ENCODE measurements at places on chromosomes 12 and 14. TPM values are rescaled to one million over a fixed set of nuclear protein-coding genes. Genes with fewer than 3 reads are reported as not detected.

DLST gene
- total RNA-seq, result 125 TPM

KCNJ8 gene
- total RNA-seq, result not detected

ETFBKMT gene
- 1.3 TPM for total RNA-seq

CD163 gene
- total RNA-seq, result not detected

RAD9B gene
- total RNA-seq, result 1.9 TPM

SERPINA12 gene
- not detected for total RNA-seq

SCN8A gene
- total RNA-seq, result 1.5 TPM

KLRK1 gene
- 2.8 TPM for total RNA-seq

GYS2 gene
- not detected for total RNA-seq

INHBC gene
- total RNA-seq, result not detected

AKT1 gene
- total RNA-seq, result 113 TPM

P3H3 gene
- total RNA-seq, result 0.82 TPM

VRTN gene
- not detected for total RNA-seq

DNA sequence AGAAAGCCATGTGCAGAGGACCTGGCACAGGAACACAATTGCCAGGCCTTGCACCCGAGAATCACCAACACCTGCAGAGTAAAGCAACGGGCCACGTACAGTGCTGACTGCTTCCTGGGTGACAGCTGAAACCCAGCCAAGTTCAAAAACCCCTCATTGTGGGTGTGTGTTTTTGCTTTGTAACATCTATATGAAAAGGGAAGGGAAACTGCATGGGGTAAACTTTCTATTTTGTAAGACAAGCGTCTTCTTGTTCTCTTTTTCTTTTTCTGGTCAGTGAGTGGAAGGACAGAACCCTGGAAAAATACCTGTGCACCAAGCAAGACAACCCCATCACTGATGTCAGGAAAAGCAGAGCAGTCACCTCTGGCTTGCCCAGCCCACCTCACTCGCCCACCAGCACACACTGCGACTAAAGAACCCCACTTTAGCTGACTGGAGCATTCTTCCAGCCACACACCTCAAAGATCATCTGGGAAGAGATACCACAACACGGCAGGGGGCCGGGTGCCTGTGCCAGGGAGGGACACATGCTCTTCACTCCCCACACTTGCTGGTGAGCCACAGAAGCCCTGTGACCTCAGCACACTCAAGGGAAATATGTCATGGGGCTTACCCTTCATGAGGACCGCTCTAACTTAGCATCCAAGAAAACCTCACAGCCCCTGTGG is 172.3 kb downstream of the NDUFA12 start:
- DNase-seq, result peak; percentile 61

- peak; percentile 65 for DNase-seq
Measured at GRCh38 chr12:49671031-49671765, 36.0 kb downstream of the FMNL3 start.

- no peak for DNase-seq
Measured at GRCh38 chr12:16611146-16611545, 5.2 kb upstream of the LMO3 start.

DNA sequence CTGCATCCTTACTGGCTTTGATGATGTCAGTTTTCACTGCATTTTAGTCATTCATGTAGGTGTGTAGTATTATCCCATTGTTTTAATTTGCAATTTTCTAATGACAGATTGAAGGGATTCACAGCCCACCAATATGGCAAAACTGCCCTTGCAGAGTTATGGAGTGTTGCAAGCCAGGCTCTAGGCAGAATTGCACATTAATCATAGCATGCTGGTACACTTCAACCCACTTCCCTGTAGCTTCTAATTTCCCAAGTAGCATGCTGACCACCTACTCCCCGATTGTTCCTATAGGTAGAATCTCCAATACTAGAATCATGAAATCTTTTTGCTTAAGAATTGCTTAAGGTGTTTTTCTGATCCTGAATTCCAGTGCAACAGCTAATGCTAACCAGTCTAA is 5.2 kb upstream of the RNASE6 start:
- no peak for DNase-seq

DNA sequence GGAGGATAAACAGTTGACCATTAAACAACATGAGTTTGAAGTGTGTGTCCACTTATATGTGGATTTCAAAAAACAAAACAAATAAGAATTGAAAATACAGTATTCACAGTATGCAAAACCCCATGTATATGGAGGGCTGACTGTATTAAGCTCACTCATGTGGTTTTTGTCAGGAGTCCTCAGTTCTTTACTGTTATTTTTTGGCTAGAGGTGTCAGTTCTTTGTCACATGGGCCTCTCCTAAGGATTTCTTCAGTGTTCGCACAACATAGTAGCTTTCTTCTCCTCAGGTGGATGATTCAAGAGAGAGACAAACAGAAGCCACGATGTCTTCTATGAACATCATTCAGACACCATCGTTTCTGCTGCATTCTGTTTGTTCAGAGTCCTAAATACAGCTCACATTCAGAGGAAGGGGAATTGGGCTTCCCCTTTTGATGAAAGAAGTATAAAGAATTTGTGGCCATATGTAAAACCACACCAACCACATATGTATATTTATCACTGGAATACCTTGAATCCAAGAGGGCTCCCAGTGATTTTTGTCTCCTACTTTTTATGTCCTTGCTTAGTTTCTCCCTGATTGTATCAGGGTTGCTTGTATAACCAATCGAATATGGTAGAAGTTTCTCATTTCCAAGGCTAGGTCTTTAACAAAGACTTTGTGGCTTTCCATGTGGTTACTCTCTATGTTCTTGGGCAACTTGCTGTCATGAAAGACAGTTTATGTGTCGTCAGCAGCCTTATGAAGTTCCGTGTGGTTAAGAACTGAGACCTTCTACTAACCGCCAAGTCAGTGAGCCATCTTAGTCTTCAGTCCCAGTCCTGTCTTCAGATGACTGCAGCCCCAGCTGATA is 18.9 kb downstream of the MNAT1 start:
- DNase-seq, result peak; percentile 62

DNA sequence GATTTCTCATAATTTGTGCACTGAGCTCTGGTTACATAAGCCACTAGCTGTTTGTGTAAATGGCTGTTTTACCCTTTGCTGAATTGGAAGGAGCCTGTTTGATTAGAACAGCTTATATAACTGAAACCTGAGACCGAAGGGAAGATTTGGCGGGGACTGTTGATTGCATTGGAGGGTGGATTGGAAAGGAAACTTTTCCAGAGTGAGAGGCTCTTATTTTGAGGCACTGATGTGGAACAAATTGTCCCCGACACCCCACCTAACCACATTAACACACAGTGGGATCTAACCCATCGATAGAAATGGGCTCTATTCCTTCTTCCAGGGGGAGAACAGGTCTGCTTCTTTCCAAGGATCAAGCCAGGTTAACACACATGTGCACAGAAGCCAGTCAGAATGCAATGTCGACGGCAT is 51.7 kb downstream of the TMEM30B start:
- DNase-seq, result no peak

- DNase-seq, result no peak
Measured at GRCh38 chr12:89262855-89263552, 89.3 kb downstream of the DUSP6 start.

- DNase-seq, result no peak
Measured at GRCh38 chr14:31965071-31965734, 111.9 kb upstream of the ARHGAP5 start.

GRCh38 chr12:69984241-69984640 is 159.2 kb downstream of the MYRFL start:
- DNase-seq, result no peak

- no peak for DNase-seq
Measured at GRCh38 chr12:78929075-78929418, 64.5 kb downstream of the SYT1 start.

DNA sequence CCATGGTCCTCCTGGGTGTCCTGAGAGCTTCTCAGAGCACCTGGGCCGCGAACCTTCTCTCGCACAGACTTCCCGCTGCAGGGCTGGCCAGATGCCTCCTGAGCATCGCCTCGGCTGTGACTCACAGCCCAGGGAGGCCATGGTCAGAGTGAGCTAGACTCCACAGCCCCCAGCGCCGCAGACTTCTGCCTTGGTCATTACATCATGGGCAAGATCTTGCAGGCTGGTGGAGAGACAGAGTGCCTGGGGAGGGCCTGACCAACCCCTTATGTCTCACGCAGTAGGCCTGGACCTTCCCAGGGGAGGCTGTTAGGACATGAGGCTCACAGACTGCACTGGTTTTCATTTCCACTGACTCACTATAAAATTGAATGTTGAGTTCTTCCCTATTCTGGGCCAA is 41.8 kb downstream of the SMOC1 start:
- no peak for DNase-seq

- DNase-seq, result no peak
Measured at GRCh38 chr12:120874547-120875245, 29.5 kb downstream of the SPPL3 start.

GRCh38 chr12:83826112-83826511 is 1086.5 kb downstream of the SLC6A15 start:
- DNase-seq, result no peak

DNA sequence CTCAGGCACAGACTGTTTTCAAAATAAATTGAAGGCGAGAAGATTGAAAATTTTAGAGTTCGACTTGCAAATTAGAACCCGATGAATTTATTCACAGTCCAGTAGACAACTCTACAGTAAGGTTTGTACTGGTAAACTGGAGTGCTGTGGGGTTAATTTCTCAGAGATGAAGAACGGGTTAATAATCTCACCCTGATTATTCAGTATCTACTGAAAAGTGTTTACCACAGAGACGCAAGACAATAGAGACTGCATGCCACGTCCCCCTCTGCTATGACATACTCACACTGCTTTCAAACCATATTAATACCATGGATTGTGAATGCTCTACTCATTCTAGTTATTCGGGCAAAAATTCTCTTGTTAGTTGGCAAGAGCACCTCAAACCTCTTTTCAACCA is 36.1 kb downstream of the CFL2 start:
- DNase-seq, result no peak

DNA sequence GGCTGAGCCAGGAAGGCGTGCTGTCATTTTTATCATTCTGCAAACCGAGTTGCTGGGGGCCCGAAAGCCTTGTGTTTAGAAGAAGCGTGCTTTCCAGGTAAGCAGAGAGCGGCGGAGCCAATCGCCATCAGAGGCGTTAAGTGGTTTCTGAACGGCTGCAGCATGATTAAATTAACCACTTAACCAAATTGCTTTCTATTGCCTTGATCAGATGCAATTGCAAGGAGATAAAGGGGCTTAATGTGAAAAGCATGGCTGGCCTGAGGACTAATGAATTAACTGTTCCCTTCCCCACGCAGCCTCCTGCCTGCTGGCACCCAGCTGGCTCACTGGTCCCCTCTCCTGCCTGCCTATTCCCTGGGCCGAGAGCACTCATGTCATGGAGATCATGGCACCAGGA is 36.6 kb upstream of the CHGA start:
- no peak for DNase-seq

DNA sequence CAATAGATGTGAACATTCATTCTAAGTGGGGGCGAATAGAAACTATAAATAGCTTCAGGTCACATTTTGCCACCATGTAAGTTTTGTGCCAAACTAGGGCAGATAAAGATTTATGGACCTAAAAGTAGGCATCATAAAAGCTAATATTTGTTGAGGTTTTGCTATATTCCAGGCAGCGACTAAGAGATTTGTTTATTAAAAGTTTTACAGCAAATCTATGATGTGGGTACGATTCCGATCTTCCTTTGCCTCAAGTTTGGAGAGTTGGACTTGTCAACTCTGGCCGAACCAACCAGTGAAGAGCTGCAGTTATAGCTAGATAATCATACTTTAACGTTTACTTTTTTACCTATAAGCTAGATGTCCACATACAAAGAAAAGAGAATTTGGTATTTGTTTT is 1.6 kb downstream of the MAPK1IP1L start:
- no peak for DNase-seq

DNA sequence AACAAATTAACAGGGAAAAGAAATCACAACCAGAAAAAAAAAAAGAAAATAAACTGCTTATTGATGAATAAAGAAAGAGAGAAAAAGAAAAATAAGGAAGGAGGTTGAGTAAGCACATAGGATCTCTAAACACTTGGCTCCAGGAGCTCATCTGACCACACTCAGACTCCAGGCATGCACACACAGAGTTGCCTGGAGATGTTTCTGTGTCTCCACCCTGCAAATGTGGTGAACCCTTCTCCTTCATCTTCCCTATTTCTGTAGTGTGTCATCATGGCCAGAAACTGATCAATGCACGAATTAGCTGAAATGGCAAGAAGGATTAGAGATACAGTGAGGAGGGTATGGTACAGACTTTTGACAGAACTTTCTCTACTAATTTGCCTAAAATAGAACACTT is 20.2 kb downstream of the OR4N2 start:
- no peak for DNase-seq

GRCh38 chr14:72945356-72946027 is 19.2 kb downstream of the DCAF4 start:
- no peak for DNase-seq

GRCh38 chr14:96221841-96222240 is 17.2 kb downstream of the BDKRB2 start:
- no peak for DNase-seq

- no peak for DNase-seq
Measured at GRCh38 chr12:79932357-79932756, 2.5 kb downstream of the PPP1R12A start.

DNA sequence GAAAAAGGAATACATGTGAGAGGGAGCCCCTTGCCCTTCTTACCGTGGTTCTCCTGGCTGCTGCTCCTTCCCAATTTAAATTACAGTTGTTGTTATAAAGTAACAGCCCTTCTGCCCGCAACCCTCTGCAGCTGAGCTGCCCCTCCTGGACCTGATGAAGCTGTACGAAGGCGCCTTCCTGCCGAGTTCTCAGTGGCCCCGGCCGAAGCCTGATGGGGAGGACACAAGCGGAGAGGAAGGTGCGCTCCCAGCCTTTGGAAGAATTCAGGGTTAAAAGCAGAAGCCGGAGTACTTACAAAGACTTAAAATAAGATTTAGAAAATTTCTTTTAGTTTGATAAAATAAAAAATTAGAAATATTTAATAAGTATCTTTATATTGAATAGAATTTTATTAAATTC is 55.2 kb downstream of the EP400 start:
- DNase-seq, result peak; percentile 47

- DNase-seq, result peak; percentile 93
Measured at GRCh38 chr12:100266585-100266834, 369 bp downstream of the DEPDC4 start.

- DNase-seq, result no peak
Measured at GRCh38 chr12:106274575-106275121, 26.8 kb upstream of the CKAP4 start.

GRCh38 chr14:44204061-44204835 is 302.8 kb downstream of the FSCB start:
- DNase-seq, result no peak
